ENCODE measurements at places on chromosomes 3 and 15. TPM values are rescaled to one million over a fixed set of nuclear protein-coding genes. Genes with fewer than 3 reads are reported as not detected.

DNA sequence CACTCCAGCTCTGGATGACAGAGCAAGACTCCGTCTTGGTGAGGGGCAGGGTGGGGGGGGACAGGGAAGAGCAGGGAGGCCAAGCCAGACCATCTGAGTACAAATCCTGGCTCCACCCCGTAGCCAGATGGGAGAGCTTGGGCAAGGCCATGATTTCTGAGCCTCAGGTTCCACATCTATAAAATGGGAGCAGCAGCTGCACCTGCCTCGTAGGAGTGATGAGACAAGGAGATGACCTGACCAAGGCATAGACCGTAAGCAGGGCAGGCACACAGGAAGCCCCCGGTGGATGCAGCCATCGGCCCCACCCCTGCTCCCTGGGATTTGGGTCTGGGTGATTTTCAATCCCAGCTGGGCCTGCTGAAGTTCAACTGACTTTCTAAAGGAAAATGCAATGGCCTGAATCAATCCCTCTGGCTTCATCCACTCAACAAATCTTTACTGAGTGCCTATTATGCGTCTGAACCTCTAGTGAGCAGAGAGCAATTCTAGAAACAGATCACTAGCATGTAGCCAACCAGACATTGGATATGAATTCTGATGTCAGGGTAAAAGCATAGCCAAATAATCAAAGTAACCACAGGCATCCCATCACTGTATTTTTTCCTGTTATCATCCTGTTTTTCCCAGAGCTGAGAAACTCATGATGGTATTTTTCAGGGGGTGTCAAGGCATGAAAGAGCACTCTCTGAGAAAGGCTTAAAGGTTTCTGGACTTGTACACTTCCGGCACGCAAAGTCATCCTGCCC, 141.2 kb downstream of the NUP210 start:
- H3K4me3 ChIP-seq = no peak overlapping the region
- no peaks in the 10 kb centered on the region for H3K36me3 ChIP-seq
- peaks cover 18% of the 10 kb centered on the region for H3K27me3 ChIP-seq
- H3K27ac ChIP-seq = no peak overlapping the region
- H3K4me1 ChIP-seq = peaks cover 15% of the 10 kb centered on the region

- H3K4me1 ChIP-seq = no peaks in the 10 kb centered on the region
- no peaks in the 10 kb centered on the region for H3K36me3 ChIP-seq
- no peak overlapping the region for H3K4me3 ChIP-seq
- no peak overlapping the region for H3K27ac ChIP-seq
- H3K27me3 ChIP-seq = no peaks in the 10 kb centered on the region
These were observed 452.6 kb downstream of the ZPLD1 start for GRCh38 chr3:102887431-102887830.

GRCh38 chr15:81372575-81372974, 1.4 kb downstream of the TMC3 start:
- H3K4me3 ChIP-seq = no peak overlapping the region
- H3K4me1 ChIP-seq = no peaks in the 10 kb centered on the region

DNA sequence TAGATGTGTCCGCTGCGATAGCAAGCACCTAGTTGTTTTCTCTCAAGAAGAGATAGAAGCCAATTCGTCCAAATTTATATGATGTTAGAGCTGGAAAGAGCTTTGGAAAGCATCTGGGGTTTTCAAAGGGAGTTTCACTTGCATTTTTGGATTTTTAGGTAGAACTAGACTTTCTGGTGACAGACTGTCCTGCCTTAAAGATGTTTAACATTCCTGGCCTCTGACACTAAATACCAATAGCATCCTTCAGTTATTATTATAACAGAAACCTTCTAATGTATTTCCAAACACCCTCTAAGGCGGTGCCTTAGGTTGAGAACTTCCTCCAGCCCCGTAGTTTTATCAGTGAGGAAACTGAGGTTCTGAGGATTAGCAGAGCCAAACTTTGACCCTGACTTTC, 305.3 kb downstream of the SATB1 start:
- H3K4me3 ChIP-seq = no peak overlapping the region
- no peaks in the 10 kb centered on the region for H3K4me1 ChIP-seq
- no peak overlapping the region for H3K27ac ChIP-seq
- H3K36me3 ChIP-seq = no peaks in the 10 kb centered on the region
- no peaks in the 10 kb centered on the region for H3K27me3 ChIP-seq
- DNase-seq = no peak

- peak overlapping the region; percentile 83 for H3K4me3 ChIP-seq
- H3K27me3 ChIP-seq = no peaks in the 10 kb centered on the region
- no peaks in the 10 kb centered on the region for H3K36me3 ChIP-seq
- peak; percentile 46 for DNase-seq
These were observed 609 bp downstream of the RNF13 start for GRCh38 chr3:149813367-149814281.

DNA sequence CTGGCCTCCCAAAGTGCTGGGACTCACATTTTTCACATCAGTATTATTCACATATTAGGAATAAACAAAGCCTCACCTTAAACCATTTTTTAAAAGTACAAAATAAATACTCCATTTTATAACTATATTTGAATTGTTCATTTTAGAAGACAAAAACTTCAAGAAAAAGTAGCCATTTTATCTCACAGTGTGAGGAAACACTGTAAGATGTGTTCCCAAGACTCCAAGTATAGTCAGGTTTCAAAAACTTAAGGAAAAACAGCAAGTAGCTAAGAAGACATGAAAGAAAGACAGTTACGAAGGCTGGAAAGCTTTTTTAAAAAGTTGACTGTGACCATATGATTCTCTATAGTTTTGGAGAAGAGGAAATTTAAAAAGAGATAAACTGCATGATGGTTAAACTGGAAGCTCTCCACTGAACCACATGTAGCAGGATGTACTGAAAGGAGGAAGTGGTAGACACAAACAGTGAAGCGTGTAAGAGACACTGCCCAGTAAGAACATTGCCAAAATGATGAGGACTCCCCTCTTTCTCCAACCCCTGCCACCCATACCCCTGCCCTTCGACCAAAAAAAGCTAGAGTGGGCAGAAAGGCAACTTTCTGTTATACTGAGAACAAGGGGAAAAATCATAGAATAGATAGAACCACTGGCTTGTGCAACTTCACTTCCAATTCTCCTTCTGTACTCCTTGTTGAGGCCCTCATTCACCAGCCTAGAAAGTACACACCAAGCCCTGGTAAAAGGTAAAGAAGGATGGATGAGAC, 6.2 kb upstream of the TMF1 start:
- no peaks in the 10 kb centered on the region for H3K27me3 ChIP-seq
- H3K4me1 ChIP-seq = peaks cover 16% of the 10 kb centered on the region
- H3K36me3 ChIP-seq = peaks cover 60% of the 10 kb centered on the region

DNA sequence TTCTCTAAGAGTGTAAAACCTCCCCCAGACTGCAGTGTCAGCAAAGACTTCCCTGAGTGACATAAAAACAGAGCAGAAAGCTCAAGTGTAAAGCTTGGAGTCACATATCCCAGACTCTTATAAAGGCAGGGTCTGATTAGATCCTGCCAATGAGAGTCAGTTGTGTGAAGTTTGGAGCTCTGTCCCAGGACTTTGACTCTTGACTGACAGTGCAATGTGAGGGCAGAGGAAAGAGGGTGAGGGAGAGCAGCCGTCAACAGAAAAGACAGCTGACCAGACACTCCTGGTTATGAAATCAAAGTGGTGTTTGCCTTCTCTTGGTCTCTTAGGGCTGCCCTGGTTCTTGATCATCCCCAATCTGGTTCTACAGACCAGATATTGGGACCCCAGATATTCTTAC, 393.2 kb downstream of the ERC2 start:
- no peaks in the 10 kb centered on the region for H3K4me1 ChIP-seq
- no peaks in the 10 kb centered on the region for H3K36me3 ChIP-seq
- no peaks in the 10 kb centered on the region for H3K27me3 ChIP-seq

GRCh38 chr3:14224895-14225294, 46.3 kb downstream of the LSM3 start:
- no peaks in the 10 kb centered on the region for H3K4me1 ChIP-seq
- no peak overlapping the region for H3K4me3 ChIP-seq
- H3K36me3 ChIP-seq = no peaks in the 10 kb centered on the region
- H3K27ac ChIP-seq = no peak overlapping the region
- DNase-seq = no peak

- H3K4me3 ChIP-seq = no peak overlapping the region
- no peaks in the 10 kb centered on the region for H3K27me3 ChIP-seq
- no peaks in the 10 kb centered on the region for H3K4me1 ChIP-seq
- no peak for DNase-seq
- H3K27ac ChIP-seq = no peak overlapping the region
These were observed 23.6 kb upstream of the BSN start for GRCh38 chr3:49530701-49531100.

The KBTBD8 gene
- 8.6 TPM for total RNA-seq

The HAUS2 gene
- total RNA-seq = 26.1 TPM

The ROBO1 gene
- not detected for total RNA-seq

Measured in natural killer cell (primary cell).